ENCODE measurements at places on chromosomes 12 and 14.

- DNase-seq, result no peak
Measured at GRCh38 chr12:114998118-114998749, 314.3 kb upstream of the TBX3 start.

GRCh38 chr12:116635487-116635886 is 76.3 kb downstream of the MAP1LC3B2 start:
- DNase-seq, result no peak

DNA sequence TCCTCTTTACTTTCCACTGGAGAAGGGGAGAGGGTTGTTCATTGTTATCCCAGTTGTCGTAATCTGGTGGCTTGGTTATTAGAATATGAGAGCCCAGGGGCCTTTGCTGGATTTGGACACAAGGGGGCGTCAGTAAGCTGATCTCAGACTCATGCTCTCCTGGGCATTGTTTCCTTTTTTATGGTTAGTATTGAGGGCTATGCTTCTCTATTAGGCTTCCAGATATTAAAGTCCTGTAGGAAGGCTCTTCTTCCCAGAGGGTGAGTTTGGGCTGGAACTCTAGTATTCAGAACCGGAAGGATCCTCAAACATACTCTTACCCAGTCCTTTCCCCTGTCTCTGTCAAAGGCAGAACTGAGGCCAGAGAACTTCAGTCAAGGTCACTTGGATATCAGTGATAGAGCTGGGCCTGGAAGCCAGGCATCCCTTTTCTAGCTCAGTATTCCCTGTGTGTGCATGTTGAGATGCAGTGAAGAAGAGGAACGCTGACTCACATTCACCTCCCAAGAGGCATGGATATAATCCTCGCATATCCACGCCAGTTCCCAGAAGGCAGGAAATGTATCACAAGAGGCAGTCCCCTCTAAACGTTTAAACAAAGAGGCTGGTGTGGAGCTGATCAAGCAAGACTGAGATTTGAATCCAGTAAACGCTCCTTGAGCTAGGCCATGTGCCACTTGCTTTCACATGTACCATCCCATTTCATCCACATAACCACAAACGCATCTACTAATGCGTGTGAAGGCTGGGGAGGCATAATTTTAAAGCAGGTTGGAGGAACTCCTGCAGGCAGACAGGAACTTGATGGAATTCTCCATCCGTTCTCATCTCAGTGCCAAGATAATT is 41.6 kb downstream of the UBE3B start:
- peak; percentile 41 for DNase-seq

GRCh38 chr12:46617167-46617566 is 208.6 kb downstream of the SLC38A4 start:
- DNase-seq, result no peak

DNA sequence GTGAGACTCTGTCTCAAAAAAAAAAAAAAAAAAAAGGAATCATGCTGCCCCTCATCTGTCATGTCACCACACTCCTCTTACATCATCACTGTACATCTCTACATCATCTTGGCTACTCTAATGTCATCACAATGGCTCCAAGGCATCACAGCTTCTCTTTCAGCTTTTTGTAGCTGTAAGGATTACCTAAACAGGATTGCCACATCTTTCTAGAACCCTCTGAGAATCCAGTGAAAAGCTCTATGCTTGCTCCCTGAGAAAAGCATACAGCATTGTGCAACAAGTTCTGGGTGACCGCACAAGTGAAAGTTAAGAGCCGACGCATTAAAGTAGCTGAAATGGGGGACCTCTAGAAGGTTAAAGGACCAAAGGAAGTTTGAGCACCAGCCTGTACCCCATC is 272.5 kb downstream of the C12orf50 start:
- DNase-seq, result no peak

DNA sequence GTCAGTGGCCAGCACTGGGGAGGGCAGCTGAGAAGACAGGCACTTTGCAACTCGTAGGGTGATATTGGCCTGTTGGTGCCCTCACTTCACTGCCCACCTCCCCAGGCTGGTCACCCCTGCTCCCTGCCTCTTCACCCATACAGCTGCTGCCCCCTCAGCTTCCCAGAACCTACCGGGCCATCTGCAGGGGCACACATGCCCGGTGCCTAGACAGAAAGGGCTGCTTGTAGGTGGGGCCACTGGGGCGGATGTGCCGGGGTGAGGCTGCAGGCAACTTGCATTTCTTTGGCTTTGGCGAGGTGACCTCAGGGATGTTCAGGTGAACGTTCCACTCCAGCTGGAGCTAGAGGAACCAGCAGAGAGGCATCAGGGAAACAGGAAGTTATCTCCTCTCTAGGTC is 17.2 kb downstream of the FAM186B start:
- no peak for DNase-seq

GRCh38 chr12:27936196-27936595 is 36.3 kb downstream of the PTHLH start:
- DNase-seq, result no peak

DNA sequence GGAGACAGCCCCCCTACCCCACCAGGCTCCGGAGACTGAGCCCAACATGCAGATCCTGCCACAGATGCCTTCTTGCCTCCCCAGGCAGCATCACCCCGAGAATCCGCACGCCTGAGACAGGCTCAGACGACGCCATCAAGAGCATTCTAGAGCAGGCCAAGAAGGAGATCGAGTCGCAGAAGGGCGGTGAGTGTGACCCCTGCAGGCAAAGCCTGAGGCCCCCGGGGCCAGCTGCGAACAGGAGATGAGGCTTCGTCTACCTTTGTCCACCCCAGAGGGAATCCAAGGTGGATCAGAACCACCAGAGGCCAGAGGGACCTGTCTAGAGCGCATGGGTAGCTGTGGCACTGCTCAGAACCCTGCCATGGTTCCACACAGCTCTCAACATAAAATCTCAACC is 56.9 kb downstream of the PHETA1 start:
- DNase-seq, result no peak

DNA sequence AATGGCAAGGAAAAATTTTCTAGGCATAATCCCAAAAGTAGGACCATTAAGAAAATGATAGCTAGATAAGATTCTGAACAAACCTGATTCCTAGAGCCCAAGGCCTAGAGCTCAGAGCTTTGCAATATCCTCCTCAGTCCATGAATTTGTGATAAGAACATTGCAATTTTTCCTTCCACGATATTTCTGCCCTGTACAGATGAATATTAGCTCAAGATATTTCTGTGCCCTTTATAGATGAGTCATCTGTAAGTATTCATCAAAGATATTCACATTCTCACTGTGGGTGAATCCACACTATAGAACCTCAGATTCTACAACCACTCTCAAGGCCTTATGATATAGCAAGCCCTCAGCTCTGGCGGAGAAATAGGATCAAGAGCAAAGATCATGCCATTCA is 37.5 kb downstream of the EAPP start:
- DNase-seq, result no peak

DNA sequence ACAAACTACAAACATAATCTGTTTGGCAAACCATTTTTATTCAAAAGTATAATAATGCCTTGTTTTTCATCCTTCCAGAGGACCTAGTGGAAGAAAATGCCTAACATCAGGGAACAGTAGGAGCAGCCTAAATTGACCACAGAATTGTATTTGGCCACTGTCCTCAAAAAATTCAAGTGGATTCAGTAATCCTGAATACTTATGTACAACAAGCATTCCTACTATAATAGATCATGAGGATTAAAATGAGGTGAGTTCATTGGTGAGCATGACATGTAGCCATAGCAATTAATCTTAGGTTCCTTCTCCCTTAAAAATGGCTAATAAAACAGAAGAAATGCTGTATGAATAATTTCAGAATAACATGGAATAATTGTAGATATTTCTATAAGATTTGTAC is 209.3 kb downstream of the DAD1 start:
- no peak for DNase-seq

DNA sequence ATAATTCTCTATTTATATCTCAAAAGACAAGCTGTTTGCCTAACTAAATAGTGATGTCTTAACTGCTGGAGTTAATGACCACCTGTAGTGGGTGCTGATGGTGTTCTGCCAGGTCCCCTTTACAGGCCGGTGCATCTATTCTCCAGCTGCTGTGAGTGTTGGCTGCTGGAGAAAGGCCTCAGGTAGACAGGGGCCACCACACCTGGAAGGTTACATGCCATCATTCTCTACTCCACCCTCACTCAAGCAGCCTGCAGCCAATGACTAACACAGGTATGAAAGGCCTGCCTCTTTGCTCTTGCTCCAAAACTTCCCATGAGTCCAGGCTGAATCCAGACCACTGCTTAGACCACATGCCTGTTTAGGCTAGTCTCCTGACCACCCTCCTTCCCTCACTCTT is 73.9 kb downstream of the RPS6KA5 start:
- DNase-seq, result no peak

Data from stimulated activated CD4-positive, alpha-beta T cell treated with anti-CD3 and anti-CD28 coated beads, Interleukin-1b, Interleukin-23, amount 100 ng/mL, for 4 hours (primary cell).